ENCODE measurements at places on chromosomes 13 and 19.

DNA sequence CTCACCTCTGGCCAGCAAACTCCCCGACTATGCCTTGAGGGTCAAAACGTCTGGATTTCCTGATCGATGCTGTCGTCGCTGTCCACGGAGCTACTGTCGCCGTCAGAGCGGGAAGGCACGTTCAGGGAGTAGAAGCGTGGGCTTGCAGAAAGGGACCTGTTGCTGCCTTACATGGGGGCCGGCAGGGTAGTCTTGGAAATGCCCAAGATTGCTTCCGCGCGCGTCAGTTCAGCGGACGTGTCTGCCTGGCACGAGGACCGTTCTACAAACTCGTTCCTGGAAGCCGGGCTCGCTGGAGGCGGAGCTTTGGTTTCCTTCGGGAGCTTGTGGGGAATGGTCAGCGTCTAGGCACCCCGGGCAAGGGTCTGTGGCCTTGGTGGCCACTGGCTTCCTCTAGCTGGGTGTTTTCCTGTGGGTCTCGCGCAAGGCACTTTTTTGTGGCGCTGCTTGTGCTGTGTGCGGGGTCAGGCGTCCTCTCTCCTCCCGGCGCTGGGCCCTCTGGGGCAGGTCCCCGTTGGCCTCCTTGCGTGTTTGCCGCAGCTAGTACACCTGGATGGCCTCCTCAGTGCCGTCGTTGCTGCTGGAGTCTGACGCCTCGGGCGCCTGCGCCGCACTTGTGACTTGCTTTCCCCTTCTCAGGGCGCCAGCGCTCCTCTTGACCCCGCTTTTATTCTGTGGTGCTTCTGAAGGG lies 15.4 kb downstream of the RB1 start:
- no peak for DNase-seq

GRCh38 chr13:50126993-50127725 lies 111.9 kb downstream of the KCNRG start:
- DNase-seq: no peak

GRCh38 chr13:22114630-22115311 lies 443.9 kb downstream of the FGF9 start:
- no peak for DNase-seq

GRCh38 chr13:42345367-42345766 lies 73.4 kb downstream of the AKAP11 start:
- no peak for DNase-seq

GRCh38 chr19:33595783-33596182 lies 26.0 kb upstream of the CHST8 start:
- no peak for DNase-seq

DNA sequence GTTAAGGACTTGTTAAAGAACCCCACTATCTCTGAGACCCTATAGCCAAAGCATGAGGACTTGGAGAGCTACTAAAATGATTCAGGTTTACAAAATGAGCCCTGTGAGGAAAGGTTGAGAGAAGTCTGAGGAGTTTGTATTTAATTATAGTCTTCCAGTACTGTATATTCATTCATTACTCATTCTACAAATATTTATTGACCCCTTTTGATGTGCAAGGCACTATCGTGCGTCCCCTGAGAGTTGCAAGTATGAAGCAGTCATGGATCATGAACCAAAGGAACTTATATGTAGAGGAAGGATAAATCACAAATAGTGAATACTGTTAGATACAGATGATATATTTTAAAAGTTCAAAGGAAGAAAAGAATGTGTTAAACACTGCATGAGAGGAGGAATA lies 84.4 kb downstream of the DNAJC15 start:
- DNase-seq: no peak

DNA sequence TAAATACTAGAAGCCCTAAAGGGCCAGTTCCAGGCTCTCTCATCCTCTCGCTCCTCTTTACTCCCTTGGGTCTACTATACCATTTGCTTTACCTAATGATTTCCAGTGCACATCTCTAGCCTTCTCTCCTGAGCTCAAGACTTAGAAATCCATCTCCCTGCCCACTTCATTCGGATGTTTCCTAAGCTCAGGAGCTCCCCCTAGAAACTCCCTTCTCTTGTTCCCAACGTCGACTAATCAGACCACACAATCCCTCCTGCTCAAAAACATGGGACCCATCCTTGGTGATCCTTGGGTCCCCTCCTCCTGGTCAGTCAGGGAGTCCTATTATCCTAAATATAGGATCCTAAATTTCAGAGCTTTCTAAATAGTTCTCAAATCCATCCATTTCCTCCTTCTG lies 21.1 kb upstream of the STK24 start:
- DNase-seq: no peak

DNA sequence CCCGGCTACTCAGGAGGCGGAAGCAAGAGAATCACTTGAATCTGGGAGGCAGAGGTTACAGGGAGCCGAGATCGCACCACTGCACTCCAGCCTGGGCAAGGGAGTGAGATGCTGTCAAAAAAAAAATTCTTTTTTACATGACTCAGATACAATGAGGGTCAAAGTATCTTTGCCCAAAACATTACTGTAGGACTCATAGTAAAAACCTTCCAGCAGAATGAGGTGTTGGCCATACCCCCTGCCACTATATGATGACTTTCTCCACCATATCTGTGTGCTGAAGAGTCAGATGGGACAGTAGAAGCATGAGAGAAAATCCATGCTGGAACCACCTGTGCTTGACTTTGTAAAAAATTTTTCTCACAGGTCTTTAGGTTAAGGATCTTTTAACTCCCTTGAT lies 86.7 kb downstream of the COL4A2 start:
- DNase-seq: no peak

DNA sequence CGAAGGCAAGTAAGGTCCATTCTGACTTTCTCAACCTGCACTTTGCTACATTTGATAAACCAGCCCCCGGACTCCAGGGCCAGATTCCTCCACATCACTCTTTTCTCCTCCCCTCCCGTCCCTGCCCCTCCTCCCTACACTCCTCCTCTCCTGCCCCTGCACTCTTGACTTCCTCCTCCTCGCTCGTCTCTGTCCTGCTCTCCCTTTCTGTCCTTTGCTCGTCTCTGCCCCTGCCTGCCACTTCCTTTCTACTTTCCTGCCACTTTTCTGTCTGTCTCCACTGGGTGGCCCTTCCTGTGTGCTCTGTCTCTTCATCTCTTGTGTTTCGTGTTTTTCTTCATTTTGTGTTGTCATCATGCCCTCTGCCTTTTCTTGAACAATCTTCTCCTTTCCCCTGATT lies 7.0 kb downstream of the U2AF2 start:
- DNase-seq: no peak

DNA sequence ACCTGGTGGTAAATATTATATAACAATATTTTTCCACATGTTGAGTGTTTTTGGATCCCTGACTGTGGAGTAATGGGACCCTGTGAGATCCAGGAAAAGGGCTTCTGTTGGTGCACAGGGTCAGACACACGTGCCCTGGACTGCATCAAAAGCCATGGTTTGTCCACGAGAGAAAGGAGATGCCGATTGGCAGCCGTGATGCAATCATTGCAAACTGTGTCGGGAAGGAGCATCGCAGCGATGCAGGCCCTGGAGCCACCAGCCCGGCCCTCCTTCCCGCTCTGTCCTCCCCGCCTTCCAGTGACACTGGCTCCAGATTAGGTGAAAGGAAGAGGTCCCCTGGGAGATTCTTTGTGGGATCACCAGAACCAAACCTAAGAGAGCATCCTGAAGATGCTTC lies 9.1 kb downstream of the COL4A2 start:
- no peak for DNase-seq

GRCh38 chr19:55308281-55308680 lies 16.9 kb downstream of the TMEM150B start:
- no peak for DNase-seq

- DNase-seq: no peak
Observed at GRCh38 chr13:34417896-34418295, 524.2 kb upstream of the NBEA start.

- no peak for DNase-seq
Observed at GRCh38 chr13:48110132-48110868, 15.4 kb upstream of the MED4 start.

DNA sequence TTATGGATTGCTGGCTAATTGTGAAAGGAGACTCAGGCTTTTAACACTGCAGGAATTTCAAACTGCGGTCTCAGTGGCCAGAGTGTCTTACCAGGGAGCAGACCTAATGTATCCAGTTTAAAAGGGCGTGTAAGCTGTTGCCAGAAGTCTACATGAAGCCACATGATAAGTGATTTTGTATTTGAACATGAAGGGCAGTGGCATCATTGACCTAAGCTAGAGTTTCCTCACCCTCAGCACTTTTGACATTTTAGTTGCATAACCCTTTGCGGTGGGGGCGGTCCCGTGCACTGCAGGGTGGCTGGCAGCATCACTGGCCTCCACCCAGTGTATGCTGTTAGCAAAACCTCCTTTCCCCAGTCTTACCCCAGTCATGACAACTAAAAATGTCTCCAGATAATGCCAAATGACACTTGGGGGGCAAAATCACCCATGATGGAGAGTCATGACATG lies 23.7 kb upstream of the GPR18 start:
- no peak for DNase-seq

GRCh38 chr19:5578097-5578846 lies 10.5 kb upstream of the TINCR start:
- peak; percentile 37 for DNase-seq

DNA sequence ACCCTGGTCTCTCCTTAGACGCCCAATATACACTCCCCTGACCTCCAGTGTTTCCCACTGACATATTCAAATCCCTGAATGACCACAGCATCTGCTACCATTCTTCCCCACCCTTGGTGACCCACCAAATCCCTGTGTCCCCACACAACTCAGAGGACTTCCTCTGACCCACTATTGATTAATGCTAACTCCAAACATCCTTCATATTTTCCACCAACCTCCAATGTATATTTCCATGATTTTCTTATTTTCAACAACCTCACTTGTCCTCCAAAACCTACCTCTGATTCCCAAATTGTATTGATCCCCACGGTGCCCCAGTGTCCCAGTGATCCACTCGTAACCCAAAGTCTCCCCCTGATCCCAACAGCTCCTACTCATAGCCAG lies 526 bp upstream of the DMWD start:
- DNase-seq: no peak

- peak; percentile 85 for DNase-seq
Observed at GRCh38 chr13:34941835-34942731, at the start of gene NBEA. Gene NBEA (plus strand): TSS chr13:34942270. CDS start chr13:34942821, 551 bp downstream.

Data from amygdala (tissue), 56 donors.